ENCODE measurements at places on chromosomes 3 and 15.

DNA sequence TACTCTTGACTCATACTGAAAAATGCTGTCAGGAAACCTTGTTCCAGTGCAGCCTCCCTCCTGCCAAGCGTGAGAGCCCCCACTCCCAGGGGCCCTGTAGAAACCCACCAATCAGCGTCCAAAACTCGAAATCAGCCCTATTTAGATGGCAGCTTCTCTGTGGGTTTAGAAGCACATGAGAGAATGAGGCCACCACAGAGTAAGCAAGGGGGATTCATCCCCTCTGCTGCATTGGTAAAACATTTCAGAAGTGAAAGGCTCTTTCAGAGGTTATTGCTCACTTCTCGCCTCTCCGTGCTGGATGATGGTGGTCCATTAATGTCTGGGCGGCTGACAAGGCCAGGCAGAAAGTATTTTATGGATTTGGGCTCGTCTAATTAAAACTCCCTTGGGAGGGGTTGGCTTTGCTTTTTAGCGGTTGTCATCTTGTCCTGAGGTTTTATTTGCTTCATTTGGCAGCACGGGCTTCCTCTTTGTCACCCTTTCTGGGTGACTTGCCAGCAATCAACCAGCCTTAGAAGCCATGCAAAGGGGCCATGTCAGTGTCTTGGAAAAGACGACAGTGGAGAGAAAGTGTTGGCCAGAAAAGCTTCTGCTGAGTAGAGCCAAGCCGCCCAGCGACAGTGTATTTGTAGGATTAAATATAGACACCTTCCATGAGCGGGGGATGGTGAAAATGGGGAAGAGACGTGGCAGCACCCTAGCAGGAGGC lies 145.5 kb downstream of the ATP10A start:
- DNase-seq = no peak

DNA sequence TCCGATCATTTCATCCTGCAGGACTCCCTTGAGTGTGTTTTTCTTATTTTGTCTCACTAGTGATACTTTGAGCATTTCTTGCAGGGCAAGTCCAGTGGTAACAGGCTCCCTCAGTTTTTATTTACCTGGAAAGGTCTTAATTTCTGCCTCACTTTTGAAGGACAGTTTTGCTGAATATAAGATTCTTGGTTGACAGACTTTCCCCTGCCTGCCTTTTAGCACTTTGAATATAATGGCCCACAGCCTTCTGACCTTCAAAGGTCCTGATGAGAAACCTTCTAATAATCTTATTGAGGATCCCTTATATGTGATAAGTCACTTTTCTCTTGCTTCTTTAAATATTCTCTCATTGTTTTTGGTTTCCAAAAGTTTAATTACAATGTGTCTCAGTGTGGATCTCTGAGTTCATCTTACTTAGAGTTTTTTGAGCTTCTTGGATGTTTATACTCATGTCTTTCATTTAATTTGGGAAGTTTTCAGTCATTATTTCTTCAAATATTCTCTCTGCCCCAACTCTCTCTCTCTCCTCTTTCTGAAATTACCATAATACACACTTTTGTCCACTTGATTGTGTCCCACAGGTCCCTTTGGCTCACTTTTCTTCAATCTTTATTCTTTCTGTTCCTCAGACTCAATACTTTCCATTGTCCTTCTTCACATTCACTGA lies 36.3 kb upstream of the ARIH1 start:
- no peak for DNase-seq

GRCh38 chr3:76024640-76025039 lies 239.3 kb upstream of the ZNF717 start:
- no peak for DNase-seq

GRCh38 chr3:109278546-109278945 lies 37.8 kb downstream of the DPPA2 start:
- DNase-seq = no peak

DNA sequence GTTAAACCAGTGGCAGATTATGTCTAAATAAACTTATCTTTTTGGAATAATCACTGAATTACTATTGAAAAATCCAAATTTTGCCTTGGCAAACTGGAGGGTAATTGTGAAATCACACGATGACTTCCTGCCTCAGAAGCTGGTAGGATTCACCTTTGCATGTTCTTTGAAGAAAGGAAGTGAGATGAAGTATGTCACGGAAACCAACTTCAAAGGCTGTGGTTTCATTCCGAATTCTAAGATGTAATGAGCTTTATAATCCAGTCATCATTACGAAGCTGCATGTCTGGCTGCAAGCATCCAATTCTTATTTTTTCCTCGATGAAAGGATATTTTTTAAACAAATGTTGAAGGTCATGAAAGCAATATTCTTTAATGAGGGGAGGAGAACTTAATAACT lies 15.0 kb upstream of the ZBED2 start:
- peak; percentile 82 for DNase-seq

- DNase-seq = no peak
Observed at GRCh38 chr3:66035763-66036477, 2.8 kb downstream of the MAGI1 start.
